GM10248 (cell line): ENCODE measurements at places on chromosomes 2 and 18.
A peak's percentile ranks its signal among the peaks of the same experiment; 100 is the strongest.

- DNase-seq = no peak
These were observed 42.8 kb upstream of the INHBB start for GRCh38 chr2:120303177-120303576.

DNA sequence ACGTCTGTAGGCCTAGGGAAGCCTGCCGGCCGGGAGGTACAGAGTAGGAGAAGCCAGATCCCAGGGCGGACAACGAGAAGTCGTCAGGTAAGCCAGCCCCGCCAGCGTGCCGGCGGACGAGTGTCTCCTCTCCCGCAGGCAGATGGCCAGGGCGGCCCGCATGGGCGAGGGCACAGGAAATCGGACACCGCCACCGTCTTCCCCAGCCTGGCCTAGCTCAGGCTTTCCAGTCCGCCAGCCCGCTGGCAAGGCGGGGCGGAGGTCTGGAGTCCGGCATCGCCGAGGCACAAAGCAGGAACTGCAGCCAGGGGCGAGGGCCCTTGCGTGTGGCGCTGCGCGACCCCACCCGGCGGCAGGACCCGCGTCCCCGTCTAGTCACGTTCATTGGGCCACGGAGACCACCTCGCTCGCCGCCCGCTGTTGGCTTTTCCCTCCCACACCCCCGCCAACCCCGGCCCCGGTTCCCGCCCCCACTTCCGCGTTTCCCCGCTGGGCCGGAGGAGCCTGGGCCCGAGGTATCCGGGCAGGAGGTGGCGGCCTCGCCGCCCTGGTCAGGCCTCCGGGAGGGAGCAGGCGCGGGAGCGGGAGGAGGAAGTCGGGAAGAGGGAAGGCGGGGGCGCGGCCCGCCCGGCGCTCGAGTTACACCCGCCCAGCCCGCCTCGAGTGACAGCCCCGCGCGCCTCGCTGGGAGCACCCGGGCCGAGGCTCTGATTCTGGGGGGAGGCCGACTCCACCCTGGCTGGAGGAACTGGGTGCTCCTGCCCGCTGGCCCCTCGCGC lies at the start of gene GPD2:
Gene GPD2 (plus strand): TSS at position 662 of the 779 bp plus-strand sequence. CDS start 39,727 bp downstream, outside the sequence.
- DNase-seq = peak; percentile 63

DNA sequence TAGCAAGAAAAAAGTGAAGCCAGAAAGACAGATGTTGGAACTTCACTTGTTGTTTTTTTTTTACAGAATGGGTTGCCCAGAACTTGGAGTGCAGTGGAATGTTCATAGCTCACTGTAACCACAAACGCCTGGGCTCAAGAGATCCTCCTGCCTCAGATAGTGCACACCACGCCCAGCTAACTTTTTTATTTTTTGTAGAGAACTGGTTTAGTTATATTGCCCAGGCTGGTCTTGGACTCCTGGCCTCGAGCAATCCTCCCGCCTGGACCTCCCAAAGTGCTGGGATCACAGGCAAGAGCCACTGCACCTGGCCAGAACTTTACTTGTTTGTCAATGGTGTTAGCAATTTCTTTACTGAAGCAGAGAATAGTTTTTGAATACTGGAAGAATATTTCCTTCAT lies 11.9 kb upstream of the ASPRV1 start:
- DNase-seq = no peak

DNA sequence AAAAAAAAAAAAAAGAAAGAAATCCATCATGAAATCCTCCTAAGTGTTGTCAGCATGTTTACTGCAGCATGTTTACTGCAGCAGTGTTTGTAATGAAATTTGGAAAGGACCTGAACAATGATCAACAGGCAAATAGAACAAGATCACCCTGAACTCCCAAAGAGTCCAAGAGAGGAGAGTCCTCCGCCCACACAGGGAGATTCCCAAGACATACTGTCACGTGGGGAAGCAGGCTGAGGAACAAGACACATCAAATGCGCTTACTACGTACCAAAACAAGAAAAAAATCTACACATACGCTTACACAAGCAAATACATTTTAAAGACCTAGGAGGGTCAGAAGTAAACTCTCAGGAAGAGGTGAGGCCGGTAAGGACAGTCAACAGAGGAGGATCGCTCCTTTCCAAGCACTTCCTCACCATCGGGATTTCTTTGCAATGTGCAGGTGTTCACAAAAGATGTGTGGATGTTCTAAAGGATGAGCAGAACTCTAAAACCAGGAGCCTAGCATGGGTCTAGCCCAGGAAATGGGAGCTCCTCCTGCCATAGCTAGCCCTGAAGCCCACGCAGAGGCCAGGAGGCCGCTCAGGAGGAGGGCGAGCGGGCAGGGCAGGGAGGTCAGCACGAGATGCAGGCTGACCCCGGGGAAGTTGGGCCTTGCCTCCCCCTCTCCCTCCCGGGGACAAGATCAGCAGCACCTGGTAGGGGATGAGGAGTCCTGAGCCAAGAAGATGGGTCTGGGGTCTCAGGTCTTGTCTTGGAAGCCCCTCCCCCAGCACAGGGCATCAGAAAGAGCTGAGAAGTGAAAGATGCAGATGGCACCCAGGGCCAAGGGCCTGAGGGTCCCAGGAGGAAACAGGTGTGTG lies 66.4 kb downstream of the ZNF516 start:
- DNase-seq = no peak

DNA sequence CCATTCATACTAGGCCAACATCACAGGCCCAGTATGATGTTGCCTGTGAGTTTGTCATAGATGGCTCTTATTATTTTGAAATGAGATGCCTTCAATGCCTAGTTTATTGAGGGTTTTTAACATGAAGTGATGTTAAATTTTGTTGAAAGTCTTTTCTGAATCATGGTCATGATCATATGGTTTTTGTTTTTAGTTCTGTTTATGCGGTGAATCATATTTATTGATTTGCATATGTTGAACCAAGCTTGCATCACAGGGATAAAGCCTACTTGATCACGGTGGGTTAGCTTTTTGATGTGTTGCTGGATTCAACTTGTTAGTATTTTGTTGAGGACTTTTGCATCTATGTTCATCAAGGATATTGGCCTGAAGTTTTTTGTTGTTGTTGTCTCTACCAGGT lies 195.8 kb upstream of the FN1 start:
- no peak for DNase-seq

DNA sequence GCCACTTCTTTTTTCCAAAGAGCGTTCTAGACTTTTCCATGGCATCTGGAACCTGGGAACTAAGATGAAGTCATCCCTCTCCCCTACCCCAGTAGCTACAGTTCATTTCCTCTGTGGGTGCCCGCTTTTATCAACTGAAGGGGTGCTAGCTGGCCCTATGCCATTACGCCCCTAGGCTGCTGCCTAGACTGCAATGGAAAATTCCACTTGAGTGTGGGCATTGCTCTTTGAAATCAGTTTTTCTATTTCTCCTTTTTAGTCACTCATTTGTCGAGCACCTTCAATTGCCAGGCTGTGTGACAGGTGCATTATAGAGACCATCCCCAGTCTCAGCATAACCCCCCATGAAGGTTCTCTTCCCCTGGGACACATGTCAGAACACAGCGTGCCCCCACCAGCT lies 7.3 kb downstream of the TEX51 start:
- DNase-seq = no peak

DNA sequence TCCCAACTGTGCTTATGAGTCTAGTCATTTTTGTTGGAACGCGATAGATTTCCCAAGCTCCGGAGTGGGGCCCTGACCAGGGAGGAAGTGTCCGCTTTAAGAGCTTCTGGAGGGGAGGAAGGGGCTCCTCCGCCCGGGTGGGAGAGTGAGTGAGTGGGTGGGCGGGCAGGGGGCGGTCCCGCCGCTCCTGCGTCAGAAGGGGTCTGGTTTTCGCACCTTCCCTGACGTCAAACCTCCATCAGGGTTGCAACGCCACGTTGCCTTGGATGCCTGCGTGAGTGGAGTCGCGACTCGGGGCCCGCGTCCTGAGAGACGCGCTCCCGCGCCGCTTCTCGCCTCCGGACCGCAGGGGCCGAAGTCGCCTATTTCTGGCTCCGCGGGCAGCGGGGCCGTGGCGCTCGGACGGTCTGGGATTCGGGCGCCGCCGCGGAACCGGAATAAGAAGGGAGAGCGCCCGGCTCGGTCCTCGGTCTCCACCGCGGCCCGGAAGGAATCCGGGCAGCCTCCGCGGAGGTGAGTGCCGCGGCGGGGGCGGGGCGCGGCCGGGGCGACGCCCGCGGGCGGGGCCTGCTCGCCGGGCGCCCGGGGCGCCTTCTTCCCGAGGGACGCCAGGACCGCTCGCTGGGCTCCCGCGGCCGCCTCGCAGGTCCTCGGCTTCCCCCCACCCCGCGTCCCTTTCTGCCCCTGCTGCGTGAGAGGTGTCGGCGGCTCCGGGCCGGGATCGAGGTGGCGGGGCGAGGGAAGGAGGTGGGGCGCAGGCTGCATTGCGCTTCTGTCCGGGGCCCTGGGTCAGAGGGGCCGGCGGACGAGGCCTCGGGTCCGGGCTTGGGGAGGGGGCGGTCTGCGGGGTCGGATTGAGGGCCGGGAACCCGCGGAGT lies at the start of gene ZDBF2:
Gene ZDBF2 (plus strand): TSS at position 230 of the 878 bp plus-strand sequence. CDS start 7,187 bp downstream, outside the sequence.
- peak; percentile 82 for DNase-seq

DNA sequence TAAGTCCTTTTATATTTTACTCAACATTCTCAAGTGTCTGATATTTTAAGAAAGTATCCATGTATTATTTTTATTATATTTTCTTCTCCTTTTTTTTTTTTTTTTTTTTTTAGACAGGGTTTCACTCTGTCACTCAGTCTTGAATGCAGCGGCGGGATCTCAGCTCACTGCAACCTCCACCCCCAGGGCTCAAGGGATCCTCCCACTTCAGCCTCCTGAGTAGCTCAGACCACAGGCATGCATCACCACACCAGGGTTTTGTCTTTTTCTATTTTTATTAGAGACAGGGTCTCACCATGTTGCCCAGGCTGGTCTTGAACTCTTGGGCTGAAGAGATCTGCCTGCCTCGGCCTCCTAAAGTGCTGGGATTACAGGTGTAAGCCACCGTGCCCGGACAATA lies 212.1 kb downstream of the TCF4 start:
- DNase-seq = no peak

GRCh38 chr18:28723506-28723905 lies 546.6 kb upstream of the CDH2 start:
- no peak for DNase-seq

- no peak for DNase-seq
These were observed 790.1 kb downstream of the CNTNAP5 start for GRCh38 chr2:124814968-124815745.

DNA sequence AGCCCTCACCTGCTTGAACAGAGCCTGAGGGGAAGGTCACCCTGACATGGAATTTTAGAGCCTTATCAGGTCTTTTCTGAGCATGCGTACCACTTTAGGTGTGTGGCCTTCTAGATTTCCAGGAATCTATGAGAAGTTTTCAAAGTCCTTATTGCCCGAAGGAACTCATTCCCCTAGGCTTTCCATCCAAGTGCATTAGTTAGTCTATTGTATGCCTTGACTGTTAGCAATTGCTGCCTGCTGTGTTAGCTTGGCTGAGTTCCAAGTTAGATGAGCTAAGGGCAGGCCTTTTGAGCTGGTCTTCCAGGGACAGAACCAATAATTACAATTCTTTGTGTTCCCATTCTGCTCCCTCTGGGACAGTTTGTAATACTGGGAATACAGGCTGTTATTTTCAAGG lies 30.8 kb upstream of the PUM2 start:
- DNase-seq = no peak
